Vagina (tissue), 2 donors: ENCODE measurements at places on chromosomes 7 and 10.

- DNase-seq: no peak
These were observed 254.3 kb downstream of the CDK14 start for GRCh38 chr7:90850471-90850870.

GRCh38 chr10:10010397-10010796, 1007.3 kb upstream of the CELF2 start:
- no peak for DNase-seq

DNA sequence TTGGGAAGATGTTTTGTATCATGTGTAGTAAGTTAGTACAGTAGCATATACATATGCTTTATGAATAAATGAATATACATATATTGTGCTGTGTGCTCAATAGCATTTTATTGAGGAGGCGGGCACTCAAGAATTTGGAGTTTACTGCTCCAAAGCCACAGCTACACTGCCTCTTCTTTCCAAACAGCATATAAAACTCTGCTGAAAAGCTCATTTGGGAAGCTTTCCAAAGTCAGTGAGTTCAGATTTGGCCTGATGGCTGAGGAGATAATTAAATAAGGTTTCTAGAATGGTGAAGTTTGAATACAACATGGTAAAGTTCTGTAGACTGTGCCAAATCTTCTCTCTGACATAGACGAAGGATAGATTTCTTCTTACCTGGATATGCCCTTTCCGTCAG, 29.8 kb downstream of the CDK1 start:
- DNase-seq: no peak

DNA sequence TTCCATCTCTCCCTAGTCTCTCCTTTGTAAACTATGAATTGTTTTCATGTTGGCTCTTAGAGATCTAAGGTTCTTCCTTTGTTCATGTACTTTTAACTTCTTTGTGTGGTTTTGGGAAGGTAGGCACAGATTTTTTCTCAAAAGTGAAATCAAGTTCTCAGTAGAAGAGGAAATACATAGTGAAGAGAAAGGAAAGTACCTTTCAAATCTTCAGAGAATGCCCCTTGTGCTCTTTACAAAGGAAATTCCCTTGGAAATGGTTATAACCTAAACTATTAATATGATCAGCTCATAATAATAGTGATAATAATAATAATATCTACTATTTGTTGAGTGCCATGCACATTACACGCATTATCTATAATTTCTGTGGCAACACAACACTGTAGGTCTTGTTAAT, 318.5 kb downstream of the PRPF18 start:
- DNase-seq: no peak

- DNase-seq: no peak
These were observed 340.1 kb upstream of the SHH start for GRCh38 chr7:156152390-156152789.

GRCh38 chr10:71379118-71379766, 17.5 kb upstream of the CDH23 start:
- DNase-seq: no peak

DNA sequence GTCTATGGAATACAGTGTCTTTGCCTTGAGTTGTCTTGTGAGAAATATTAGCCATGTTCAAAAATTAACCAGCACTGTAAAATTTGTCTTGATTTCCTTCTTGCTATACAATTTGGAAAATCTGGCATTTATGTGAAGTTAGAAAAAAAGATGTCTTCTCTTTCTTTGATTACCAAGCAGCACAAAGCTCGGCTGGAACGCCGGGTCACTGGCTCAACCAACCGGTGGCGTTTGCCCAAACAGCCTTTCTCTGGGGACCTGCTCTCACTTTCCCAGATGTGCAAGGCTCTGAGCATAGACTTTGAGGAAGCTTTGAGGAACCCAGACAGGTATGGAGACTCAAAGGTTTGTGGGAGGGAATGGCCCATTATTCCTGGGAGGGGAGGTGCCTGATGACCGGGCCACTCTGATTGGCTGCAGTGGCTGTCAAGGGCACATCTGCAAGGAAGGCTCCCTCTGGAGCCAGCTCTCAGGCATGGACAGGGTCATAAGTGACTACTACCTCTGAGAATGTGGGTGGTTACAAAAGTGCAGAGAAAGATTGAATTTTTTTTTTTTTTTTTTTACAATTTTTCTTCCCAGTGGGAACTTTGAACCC, 5.6 kb downstream of the BTBD16 start:
- DNase-seq: no peak

DNA sequence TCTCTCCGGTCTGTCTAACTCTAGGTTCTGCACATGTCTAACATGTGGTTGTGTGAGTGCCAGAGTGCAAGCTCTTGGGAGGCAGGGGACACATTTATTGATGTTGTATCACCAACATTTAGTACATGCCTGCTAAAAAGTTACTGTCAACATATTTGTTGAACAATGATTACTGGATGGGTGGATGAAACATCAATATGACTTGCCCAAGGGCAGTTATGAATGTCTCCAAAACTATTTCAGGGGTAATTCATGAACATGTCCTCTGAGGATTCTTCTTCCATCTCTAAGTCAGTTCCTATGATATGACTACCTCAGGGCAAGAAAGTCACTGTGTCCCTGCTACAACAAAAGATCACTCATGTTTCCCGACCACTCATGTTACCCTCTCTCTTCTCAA, 91.3 kb upstream of the STEAP1B start:
- no peak for DNase-seq

- no peak for DNase-seq
These were observed 6.2 kb downstream of the BUB3 start for GRCh38 chr10:123160311-123160980.

GRCh38 chr7:56570968-56571367, 454.8 kb upstream of the NUPR2 start:
- no peak for DNase-seq

- DNase-seq: no peak
These were observed 46.4 kb downstream of the DENND2A start for GRCh38 chr7:140594131-140594691.

DNA sequence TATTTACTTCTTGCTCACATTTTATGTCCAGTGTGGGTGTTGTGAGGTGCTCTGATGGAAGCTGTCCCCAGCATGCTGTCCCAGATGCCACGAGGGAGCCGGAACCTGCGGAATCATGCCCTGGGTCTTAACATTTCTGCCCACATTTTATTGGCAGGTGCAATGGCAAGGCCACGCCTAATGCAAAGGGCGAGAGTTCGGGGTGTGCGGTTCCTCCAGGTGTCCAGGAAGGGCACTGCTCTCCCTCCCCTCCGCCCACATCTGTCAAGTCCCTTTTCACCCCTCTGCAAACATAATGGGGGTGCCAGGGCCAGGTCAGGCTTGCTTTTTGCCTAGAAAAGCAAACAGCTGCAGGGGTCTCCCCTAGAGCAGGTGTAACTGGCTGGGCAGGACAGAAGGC, 16.4 kb downstream of the PDAP1 start:
- no peak for DNase-seq

DNA sequence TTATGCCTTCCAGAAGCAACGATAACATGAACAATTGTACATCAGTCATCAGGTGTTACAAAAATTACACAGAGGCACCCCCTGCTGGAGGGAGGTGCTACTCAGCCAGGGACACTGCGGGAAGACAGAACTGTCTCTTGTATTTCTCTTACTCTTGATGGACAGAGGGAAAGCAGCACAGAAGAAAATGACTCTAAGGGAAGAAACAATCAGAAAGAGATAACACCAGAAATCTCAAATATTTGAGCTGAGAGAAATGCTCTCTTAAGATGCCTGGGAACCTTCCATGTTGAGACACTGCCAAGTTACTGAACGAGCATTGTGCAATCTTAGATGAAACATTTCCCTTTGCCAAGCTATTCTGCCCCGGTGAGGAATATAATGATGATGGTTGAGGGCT, 227.6 kb upstream of the NPSR1 start:
- DNase-seq: no peak

DNA sequence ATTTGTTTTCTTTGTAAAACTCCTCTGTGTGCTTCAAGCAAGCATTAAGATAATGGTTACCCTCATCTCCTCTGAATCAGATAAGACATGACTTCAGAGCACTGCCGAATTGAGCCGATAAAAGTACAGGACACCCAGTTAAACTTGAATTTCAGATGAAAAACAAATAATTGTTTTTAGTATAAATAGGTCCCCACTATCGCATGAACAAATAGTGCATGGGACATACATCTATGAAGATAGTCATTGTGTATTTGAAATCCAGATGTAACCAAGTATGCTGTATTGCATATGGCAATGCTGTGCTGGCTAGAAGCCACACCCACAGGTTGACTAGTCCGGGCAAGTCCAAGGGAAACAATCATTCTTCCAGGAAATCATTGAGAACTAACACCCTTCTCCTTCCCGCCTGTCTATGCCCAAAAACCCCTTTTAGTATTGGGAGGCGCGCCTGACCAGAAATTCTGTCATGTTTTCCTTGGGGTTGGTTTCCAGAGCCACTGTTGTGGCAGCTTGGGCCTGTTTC, 12.6 kb upstream of the FGFR2 start:
- no peak for DNase-seq

GRCh38 chr7:49639068-49639593, 134.3 kb upstream of the VWC2 start:
- DNase-seq: no peak

GRCh38 chr7:143279186-143280098, 5.3 kb upstream of the TMEM139 start:
- no peak for DNase-seq

GRCh38 chr7:90678986-90679385, 82.9 kb downstream of the CDK14 start:
- DNase-seq: no peak

DNA sequence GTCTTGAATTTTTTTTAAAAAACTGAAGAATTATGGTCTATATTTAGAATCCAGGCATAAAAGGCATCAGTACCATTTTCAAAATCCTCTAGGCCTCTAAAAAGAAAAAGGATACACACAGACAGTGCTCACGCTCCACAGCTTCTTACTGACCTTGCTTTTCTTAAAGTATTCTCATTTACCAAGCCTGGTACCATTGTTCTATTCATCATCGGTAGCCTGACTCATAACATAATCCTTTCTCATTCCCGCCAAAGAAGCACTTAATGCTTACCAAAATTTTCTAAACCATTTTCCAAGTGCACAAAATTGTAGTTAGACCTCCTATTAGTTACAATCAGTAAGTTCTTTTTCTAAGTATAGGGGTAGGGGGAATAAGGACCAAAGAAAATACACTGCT, 54.6 kb downstream of the ATE1 start:
- no peak for DNase-seq

DNA sequence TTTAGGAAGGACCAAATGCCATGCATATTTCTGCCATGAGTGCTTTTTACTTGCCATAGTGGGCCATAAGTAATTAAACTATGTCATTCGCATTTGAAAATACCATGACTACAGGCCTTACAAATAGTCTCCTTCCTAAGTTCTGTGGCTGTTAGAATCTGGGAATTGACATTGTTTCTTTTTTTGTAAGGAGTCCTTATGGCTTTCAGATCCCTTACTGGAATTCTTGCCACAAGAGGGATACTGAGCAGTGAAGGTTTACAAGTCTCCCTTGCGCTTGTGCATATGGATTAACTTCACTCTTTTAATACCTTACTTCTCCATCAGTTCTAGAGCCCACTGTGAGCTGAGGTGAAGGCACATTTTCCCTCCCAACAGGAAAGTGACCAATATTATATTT, 166.0 kb downstream of the NRG3 start:
- no peak for DNase-seq

GRCh38 chr10:43861966-43862751, 213.5 kb upstream of the ZNF32 start:
- no peak for DNase-seq

DNA sequence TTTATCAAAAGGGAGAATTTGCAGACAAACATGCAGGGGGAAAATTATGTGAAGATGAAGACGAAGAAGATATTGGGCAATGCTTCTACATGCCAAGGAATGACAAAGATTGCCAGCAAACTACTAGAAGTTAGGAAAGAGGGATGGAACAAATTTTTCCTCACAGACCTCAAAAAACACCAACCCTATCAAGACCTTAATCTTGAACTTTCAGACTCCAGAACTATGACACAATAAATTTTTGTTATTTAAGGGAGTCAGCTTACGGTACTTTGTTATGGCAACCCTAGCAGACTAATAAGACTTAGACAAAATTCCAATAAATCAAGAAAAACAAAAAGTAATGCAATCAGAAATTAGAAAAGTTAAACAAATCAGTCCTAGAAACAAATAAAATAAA, 280.0 kb upstream of the GNAI1 start:
- DNase-seq: no peak

GRCh38 chr7:139769761-139770160, 8.0 kb downstream of the HIPK2 start:
- no peak for DNase-seq

GRCh38 chr10:21432266-21432665, 93.2 kb downstream of the SKIDA1 start:
- DNase-seq: no peak

- DNase-seq: no peak
These were observed 521 bp downstream of the LIMK1 start for GRCh38 chr7:74083928-74084721.

DNA sequence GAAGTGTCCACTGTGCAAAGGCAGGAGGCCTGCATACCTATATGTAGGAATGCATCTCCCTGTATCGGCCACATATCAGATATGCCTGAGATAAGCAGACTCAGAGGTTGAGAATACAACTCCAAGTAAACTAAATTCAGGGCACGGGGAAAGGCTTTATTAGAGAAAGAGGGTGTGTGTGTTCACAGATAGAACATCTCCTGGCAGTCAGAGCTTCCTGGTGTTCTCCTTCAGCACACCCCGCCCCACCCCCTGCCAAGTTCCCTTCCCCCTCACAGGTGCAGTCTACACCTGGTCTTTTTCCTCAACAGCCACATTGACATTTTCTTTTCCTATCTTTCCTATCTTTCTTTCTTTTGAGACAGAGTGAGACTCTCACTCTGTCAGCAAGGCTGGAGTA, 17.1 kb downstream of the GBX1 start:
- DNase-seq: no peak

DNA sequence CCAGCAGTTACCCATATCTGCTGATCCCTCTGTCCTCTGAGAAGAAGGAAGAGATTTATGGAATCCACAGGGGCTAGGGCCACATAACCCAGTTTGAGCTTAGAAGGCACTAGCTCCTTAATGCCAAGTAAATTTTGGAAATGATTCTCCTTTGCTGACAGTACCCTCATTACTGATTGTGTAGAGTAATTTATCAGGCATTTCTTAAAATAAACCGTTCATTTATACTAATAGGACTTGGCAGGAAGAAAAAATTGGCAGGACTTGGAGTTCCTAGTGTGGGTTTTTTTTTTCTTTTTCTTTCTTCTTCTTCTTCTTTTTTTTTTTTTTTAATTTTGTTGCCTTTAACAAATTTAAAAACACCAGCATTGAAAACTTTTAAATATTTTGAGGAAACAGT, 645.7 kb downstream of the SUGCT start:
- no peak for DNase-seq

DNA sequence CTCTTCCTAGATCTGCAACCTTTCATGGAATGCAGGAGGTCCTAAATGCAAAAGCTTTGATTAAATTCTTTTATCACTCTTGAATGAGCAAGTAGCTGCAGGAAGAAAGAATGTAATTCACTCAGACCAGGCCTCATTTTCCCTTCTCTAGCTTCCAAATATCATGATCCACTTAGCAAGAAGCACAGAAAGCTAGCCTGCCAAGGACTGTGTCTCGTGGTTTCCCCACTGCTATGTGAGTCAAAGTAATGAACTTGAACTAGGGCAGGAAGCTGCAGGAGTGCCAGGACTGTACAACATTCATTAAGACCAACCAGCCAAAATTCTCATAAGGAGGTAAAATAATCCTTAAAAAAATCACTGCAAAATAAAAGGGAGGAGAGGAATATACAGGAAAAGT, 379.2 kb downstream of the CALN1 start:
- DNase-seq: no peak

- no peak for DNase-seq
These were observed 138.7 kb downstream of the C10orf105 start for GRCh38 chr10:71580926-71581325.

- DNase-seq: no peak
These were observed 439 bp downstream of the IQUB start for GRCh38 chr7:123533929-123534382.
